HT-29 (cell line): ENCODE measurements at places on chromosomes 7 and 10.

DNA sequence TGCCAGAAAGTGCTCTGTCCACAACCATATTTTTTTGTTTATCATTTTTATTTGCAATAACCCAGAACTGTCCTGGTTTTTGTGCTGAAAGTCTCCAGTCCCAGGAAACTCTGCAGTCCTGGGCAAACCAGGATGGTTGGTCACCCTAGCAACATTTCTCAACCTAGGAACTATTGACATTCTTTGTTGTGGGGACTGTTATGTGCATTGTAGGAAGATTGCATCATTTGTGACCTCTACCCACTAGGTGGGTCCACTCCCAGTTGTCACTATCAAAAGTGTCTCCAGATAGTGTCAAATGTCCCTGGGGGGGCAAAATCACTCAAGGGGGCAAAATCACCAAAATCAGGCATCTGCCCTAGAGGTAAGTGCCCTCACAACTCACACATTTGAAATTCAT, 14.0 kb upstream of the SRI start:
- peak; percentile 60 for DNase-seq

- DNase-seq, result no peak
Observed at GRCh38 chr10:124302951-124303505, 115.7 kb downstream of the OAT start.

GRCh38 chr10:124700293-124701037, 43.7 kb downstream of the FAM53B start:
- no peak for DNase-seq

DNA sequence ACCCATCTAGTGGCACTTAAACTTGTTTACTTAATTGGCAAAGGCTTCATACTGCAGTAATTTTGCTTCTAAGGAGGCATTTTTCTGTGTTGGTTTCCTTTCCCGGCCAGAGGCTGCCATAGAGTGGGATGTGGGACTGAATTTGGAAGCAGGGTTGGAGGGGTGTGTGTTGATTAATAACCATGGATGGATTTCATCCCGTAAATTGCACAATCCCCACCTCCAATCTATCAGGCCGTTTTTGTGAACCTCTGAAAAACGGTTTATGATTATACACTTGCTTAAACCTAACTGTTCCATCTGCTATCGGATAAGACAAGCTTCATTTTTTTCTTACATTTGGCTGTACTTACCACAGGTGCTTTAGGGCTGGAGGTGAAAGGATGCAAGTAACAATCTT, 1.3 kb downstream of the TMEM60 start:
- no peak for DNase-seq

GRCh38 chr7:43648473-43649406, 65.8 kb downstream of the STK17A start:
- DNase-seq, result no peak
